ENCODE measurements at places on chromosomes 7 and 10.
A peak's percentile ranks its signal among the peaks of the same experiment; 100 is the strongest.

GRCh38 chr10:31075434-31075833 is 43.8 kb upstream of the ZNF438 start:
- no peak for DNase-seq

- no peak for DNase-seq
These were observed 88.9 kb downstream of the IPMK start for GRCh38 chr10:58178811-58179210.

GRCh38 chr10:27743012-27743876 is 2.4 kb downstream of the MKX start:
- DNase-seq = peak; percentile 1

DNA sequence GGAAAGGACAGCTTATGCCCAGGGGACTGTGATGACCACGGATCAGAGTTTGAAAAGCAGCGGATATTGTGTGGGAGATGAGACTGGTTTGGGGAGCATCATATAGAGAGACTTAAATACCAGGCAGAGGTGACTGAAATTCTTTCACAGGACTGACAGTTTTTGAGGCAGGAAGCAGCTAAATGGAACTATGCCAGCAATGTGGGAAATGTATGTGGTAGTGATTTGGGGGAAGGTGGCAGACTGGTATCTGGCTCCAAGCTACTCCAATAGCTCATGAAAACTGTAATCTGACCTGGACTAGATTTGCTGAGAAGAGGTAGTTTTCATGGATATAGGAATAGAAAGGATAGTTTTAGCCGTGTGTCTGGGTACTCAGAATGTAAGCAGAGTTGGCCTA is 592.6 kb downstream of the REEP3 start:
- DNase-seq = no peak

GRCh38 chr7:35356495-35356894 is 102.6 kb upstream of the TBX20 start:
- no peak for DNase-seq

- no peak for DNase-seq
These were observed 213.1 kb downstream of the C7orf25 start for GRCh38 chr7:42698600-42699374.

DNA sequence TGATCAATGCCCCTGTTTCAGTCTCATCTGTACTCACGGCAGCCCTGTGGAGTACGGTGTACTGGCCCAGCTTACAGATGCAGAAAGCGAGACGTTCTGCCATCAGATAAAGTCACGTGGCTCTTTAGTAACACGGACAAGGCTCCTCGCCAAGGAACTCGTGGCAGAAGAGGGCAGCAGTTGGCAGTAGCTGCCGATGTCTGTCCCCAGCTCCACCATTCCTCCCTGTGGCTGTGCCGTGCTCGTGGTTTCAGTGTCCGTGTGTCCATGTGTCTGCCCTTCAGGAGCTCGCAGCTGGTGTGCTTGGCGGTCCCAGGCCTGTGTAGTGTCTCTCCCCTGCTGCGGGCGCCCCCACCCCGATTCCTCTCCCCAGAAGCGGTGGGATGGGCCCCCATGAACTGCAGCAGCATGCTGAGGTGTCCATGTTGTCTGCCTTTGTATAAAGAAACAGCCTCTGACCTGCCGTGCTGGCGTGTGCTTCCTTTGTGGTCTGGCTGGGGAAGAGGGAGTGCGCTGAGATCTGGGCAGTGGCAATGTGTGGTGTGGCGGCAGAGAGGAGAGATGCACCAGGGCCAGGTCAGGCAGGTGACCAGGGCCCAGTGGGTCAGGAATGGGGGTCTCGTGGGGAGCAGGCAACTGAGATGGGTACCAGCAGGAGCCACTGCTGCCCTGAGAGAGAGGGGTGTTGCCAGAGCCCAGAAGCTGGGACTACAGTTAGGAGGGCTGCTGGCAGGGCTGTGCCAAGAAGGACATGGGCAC is 9.8 kb downstream of the RHBDD2 start:
- DNase-seq = no peak

- no peak for DNase-seq
These were observed 32.7 kb downstream of the FANK1 start for GRCh38 chr10:125928928-125929585.

DNA sequence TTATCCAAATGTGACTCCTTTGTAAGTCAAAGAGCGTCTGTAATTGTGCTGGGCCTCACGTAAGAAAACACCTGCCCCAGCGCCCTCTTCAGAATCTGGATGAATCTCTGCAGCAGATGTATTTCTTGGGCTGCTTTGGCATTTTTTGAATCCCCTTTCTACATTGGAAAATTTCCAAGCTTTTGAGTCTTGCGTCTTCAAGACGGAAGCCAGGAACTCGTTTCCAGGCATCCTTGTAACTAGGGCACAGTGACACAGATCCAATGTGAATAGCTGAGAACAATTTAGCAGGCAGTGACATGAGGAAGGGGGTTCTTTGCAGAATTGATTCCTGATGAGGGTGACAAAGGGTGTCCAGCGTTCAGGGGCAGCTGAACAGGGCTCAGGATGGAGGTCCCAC is 862.3 kb downstream of the TYW1 start:
- no peak for DNase-seq

DNA sequence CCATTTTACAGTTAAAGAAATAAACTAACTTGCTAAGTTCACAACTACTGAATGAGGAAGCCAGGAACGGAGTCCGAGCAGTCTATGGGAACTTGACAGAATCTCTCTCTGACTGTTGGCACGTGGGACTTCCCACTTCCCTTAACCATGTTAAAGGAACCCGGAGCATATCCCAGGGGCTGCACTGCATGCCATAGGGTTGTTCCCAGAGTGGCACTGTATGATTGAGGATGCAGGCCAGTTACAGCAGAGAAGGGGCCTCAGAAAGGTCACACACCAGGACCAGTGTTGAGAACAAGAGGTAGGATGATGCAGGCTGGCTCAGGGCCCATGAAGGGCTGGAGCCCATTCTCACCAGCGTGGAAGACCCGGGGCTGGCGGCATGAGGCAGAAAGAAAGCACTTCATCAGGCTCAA is 201.8 kb downstream of the NSUN6 start:
- no peak for DNase-seq

GRCh38 chr7:111232249-111233084 is 141.5 kb downstream of the LRRN3 start:
- DNase-seq = no peak

- no peak for DNase-seq
These were observed 31.0 kb downstream of the PHYH start for GRCh38 chr10:13268841-13269240.

DNA sequence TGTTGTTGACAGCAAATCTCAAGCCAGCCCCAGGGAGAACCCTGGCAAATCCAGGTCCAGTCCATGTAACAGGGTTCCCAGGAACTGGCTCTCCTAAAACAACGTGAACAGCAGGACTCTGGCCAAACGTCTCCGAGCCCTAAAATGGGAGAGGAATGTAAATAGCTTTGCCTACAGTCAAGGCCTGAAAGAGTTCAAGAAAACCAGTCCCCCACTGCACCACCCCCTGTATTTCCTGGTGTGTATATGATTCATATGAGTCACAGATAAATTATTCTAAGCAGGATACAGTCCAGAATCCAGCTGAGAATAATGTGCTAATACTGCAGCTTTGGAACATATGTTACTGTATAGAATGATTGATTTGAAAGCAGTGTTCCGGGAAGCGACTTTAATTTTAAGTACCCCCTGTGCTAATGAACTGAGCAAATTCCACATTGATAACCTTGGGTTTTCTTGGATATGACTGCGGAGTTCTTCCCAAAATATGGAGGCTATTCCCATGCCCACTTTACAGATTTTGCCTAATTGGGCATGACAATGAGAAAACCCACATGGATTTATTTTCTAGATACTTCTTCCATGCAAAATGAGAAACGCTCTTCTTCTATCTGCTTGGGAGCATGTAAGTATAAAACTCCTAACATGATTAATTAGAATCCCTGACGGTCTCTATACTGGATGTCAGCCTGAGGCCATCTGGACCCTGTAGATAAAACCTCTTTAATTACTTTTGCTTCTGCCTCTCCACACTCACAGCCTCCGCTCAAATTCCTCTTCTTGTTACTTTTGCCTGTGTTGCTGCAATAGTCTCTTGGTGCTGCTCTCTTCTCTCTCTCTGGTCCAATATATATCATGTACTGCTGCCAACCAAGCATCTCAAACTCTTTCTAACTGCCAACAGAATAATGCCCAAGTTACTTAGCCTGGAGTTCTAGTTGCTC is 50.2 kb downstream of the LAMB4 start:
- DNase-seq = no peak

- no peak for DNase-seq
These were observed 9.2 kb upstream of the ATXN7L1 start for GRCh38 chr7:105885387-105886111.

GRCh38 chr10:59283456-59284091 is 78.8 kb downstream of the FAM13C start:
- no peak for DNase-seq

DNA sequence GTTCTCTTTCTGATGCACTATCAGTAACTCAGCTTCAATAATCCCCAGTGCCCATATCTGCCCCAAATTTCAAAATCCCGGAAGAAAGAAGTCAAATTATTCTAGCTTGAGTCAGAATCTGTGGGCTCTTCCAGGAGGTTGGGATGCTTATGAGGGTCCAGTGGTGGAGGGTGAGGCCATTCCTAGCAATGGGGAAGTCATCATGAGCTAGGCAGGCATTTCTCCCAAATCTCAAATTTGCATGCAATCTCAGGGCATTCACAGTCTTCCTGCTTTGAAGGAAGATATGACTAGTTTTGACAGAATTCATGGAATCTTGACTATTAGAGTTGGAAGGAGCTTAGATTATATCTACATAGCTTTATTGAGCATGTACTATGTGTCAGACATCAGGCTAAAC is 164.3 kb upstream of the AGK start:
- no peak for DNase-seq
